Astrocyte of the cerebellum (primary cell): ENCODE measurements at places on chromosomes 1 and 21.
A peak's percentile ranks its signal among the peaks of the same experiment; 100 is the strongest.

- DNase-seq: peak; percentile 54
Observed at GRCh38 chr1:223411309-223411708, 18.1 kb downstream of the CCDC185 start.

- peak; percentile 63 for DNase-seq
Observed at GRCh38 chr1:155241069-155241679, 14.1 kb downstream of the ENTREP3 start.

- DNase-seq: no peak
Observed at GRCh38 chr1:240743705-240744104, 131.8 kb upstream of the GREM2 start.

- DNase-seq: no peak
Observed at GRCh38 chr1:110593902-110594301, 12.3 kb downstream of the KCNA2 start.

GRCh38 chr1:10709646-10710045 is 86.8 kb downstream of the CASZ1 start:
- no peak for DNase-seq

DNA sequence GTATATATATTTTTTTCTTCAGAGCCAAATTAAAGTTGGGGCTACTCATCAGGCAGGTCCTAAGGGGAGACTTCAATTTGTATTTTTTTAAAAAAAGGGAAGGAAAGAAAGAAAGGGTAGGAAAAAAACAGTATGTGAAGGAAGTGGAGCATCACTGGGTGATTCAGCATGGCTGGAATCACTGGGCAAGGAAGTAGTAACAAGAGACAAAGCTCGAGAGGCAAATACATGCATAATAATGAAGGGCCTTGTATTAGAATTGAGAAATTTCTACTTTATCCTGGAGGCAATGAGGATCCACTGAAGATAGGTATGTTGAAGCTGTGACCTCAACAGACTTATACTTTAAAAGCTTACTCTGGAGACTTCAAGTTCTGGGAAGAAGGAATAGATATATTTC is 184.4 kb downstream of the COQ8A start:
- no peak for DNase-seq

- DNase-seq: no peak
Observed at GRCh38 chr1:160171980-160172379, 18.4 kb upstream of the CASQ1 start.

DNA sequence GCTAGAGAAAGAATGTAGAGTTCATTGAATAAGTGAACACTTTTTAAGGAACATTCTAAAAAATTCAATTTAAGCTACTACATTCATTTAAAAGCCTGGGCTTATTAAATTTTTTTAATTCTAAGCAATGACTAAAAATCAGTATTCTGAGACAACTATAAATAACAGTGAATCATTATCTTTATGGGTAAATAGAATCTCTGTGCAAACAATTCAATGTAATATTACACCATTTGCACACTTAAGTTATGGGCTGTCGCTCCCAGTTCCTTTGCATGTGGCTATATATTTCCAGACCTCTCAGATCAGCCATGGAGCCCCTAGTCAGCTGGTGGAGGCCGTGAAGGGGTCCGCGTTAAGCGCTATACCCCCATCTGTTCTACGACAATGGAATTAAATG is 65.1 kb downstream of the KCNK1 start:
- DNase-seq: no peak
